ENCODE measurements at places on chromosomes 6 and 20.
A peak's percentile ranks its signal among the peaks of the same experiment; 100 is the strongest.

DNA sequence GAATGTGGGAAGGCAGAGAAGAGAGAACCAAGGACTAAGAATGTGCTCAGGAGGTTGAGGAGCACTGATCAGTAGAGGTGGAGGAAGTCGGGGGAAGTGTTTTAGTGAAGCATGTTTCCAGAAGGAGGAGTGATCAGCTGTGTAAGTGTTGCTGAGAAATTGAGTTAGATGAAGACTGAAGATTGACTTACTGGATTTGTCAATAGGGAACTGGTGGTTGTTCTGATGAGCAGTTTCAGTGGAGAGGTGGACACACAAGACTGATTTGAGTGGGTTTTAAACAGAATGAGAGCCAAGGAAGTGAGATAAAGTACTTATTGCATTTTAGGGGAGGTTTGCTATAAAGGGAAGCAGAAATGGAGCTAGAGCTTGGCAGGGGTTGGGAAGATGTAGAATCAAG lies 182.6 kb downstream of the CDKAL1 start:
- no peak for DNase-seq

GRCh38 chr6:109472132-109472995 lies 10.7 kb downstream of the ZBTB24 start:
- DNase-seq, result no peak

- DNase-seq, result no peak
Observed at GRCh38 chr6:138957484-138957883, 30.6 kb downstream of the REPS1 start.

GRCh38 chr6:36095497-36096391 lies 34.6 kb upstream of the MAPK13 start:
- DNase-seq, result peak; percentile 81

DNA sequence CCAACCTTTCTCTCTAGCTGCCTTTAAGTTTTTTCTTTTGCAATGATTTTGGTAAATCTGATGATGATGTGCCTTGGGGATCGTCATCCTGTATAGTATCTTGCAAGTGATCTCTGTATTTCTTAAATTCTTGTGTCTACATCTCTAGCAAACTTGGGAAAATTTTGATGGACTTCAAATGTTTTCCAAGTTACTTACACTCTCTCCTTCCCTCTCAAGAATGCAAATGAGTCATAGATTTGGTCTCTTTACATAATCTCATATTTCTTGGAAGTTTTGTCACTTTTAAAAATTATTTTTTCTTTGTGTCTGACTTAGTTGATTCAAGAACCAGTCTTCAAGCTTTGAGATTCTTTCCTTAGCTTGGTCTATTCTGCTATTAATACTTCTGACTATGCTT lies 176.4 kb downstream of the TBC1D32 start:
- no peak for DNase-seq

DNA sequence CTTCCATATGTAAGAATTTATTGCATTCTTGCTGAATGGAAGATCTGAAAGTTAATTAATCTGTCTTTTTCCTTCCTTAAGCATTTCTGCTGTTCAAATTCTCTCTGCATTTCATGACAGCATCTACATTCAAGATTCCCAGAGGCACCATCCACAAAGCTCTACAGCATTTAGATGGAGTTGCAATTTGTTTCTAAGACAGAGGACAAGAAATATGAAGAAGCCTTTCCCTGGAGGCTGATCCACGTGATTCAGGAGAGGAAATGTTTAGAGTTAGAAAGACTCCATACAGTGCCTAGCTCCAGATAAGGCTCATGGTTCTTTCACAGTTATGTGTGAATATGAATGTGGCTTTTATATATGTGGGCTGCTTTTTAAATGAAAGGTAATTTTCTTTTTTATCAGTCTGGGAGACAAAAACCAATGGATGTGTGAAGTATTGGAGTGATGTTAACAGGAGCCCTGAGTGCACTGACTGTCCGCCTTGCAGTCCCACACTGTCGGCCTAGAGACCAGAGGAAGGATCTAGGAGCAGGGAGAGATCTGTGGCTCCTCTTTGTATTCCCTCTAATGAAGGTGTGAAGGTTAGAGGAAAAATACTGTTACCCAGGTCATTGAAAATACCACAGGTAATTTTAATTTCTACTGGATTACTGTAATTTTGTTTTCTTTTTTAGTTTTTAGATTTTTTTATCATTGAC lies 686.6 kb upstream of the GJE1 start:
- no peak for DNase-seq

- peak; percentile 12 for DNase-seq
Observed at GRCh38 chr20:61387204-61387953, 135.3 kb downstream of the CDH4 start.

DNA sequence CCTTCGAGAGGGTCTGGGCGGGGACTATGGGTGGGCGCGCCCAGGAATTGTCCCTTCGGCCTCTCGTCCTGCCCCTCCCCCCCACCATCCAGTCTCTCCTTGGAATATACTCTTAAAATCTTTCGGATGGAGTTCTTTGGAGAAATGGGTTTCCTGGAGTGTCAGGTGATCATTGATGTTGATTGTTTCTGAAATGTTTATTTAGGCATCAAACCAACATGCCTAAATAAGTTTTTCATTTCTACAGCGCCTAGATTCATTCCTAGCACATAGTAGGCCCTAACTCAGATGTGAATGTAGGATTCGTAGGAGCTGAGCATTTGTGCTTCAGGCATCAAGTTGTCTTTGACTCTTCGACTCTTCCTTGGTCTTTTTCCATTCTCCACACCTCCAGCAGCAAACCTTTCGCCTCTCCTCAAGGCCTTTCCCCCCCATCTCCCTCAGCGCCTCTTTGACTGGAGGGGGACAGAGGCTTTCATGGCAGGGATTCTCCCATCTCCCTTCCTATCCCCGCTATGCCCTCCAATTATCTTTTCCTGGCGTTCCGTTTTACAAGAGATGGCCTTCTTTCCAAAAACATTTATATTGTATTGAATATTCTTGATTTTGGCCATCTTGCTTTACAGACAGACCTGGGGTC lies 610 bp downstream of the CASP8AP2 start:
- peak; percentile 32 for DNase-seq

DNA sequence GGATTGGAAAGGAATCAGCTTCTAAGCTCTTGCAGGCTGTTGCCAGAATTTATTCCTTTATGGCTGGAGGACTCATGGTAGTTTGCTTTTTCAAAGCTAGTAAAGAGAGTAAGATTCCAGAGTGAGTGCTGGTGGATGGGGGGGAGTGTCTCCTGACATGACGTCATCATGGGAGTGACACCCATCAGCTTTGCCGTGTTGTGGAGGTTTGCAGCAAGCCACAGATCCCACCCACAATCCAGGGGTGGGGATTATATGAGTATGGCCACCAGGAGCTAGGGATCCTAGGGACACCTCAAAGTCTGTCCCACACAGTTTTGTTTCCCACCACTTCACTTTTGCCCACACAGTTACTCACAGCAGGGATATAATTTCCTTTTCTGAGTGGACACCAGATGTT lies 28.7 kb upstream of the PMEPA1 start:
- DNase-seq, result no peak

DNA sequence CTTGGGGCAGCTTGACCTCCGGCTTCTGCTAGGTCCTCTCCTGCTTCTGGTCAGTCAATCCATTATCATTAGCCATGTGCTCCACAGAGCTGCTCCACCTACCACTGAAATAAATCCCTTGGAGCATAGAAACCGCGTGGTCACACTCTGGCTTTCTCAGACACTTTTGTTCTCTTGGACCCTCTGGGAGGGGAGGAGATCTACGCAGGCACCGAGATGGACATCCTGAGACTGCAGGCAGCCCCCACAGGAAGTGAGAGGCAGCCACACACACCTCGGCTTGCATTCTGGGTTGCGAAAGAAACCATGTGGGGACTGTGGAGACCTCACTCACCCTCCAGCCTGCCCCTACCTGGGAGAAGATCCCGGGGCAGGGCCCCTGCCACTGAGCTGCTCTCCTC lies 79.5 kb downstream of the FYN start:
- DNase-seq, result no peak

DNA sequence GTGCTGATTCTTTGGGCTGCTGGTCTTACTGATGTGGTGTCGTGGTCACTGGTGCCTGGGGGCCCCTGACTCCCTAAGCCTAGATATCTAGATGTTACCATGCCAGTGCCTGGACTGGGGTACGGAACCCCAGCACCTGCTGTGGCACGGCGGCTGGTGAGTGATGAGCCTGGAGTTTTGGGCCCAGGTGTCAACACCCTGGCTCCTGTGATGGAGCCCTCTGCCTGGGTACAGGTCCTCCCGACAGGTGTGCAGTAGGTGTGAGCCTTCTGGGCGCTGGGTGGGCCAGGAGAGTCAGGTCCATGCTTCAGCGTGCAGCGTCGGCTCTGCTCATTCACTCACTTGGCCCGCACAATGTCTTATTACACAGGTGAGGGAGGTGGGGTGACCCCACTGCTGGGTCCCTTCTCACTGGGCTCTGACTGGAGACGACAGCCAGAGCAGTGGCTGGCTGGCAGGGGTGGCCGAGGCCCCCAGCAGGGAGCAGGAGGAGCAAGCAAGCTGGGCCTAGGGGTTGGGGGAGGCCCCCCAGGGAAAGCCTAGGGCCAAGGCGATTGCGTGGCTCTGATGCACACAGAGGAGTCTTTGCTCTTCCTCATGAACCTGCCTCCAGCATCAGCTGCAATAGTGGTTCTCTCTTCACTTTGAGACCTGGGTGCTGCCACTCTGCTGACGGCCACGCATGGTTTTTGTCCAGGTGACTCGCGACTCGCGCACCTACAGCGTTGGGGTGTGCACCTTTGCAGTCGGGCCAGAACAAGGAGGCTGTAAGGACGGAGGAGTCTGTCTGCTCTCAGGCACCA lies 42.5 kb upstream of the SLC22A1 start:
- DNase-seq, result no peak

- DNase-seq, result no peak
Observed at GRCh38 chr20:48532028-48532427, 295.8 kb downstream of the PREX1 start.

DNA sequence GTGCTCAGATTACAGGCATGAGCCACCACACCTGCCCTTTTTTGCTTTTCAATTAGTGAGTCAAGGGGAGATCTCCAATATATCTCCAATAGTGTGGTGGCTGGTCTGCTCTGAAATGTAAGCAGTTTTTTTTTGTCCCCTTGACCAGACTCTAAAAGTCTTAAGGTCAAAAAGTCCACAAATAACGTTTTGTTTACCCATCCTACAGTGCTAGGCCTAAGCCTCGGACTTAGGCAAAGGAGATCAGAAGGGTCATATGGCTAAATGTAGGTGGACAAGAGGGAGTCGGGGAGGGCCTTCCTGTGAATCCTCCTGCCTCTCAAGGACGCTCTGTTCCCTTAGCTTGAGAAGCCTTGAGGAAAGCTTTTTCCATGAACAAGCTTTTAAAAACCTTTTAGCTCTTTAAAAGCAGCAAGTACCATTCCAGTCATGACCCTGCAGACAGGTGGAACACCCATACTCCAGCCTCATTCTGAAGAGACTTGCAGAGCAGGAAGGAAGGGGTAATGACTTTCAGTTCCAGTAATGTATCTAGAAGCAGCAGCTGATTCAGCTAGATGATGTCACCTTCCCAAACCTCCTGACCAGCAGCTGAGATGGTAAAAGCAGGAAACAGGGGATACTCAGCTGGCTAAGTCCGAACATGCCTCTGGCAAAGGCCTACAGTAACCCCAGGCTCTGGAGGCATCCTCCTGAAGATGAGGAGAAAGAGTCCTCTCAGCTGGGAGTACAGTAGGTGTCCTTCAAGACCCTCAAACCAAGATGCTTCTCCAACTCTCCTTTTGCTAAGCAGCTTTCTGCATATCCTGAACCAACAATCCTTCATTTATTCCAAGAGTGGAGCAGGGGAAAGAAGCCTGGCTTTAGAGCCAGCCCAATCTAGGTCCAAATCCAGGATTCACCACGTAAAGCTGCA lies 23.6 kb downstream of the BCL2L1 start:
- DNase-seq, result peak; percentile 74

DNA sequence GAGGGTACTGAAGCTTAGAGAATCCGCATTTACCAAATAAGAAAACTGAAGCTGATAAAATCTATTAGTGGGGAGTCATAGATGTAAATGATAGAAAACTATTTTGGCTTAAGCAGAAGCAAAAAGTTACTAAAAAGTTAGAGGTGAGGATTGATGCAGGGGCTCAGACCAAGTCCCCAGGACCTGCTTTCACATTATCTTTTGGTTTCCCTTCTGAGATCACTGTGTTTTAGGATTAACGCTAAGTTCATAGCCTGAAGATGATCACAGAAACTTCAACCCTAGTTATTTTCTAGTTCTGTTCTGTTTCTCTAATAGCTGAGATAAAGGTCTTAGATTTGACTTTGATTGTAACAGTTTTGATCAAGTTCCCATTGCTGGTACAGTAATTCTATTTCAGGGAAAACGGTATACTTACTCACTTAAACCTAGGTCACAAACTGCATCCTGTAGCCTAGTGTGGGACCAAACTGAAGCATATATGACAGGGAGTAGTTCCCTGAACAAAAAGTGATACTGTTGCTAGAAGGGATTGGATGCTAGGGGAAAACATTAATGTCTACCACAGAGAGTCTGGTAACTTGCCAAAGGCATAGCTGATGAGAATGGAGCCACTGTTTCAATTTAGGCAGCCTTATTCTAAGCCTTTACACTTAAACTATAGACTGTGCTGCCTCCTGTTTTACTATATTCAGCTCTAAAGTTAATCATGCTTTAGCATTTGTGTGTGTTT lies 13.1 kb downstream of the CYB5R4 start:
- no peak for DNase-seq

DNA sequence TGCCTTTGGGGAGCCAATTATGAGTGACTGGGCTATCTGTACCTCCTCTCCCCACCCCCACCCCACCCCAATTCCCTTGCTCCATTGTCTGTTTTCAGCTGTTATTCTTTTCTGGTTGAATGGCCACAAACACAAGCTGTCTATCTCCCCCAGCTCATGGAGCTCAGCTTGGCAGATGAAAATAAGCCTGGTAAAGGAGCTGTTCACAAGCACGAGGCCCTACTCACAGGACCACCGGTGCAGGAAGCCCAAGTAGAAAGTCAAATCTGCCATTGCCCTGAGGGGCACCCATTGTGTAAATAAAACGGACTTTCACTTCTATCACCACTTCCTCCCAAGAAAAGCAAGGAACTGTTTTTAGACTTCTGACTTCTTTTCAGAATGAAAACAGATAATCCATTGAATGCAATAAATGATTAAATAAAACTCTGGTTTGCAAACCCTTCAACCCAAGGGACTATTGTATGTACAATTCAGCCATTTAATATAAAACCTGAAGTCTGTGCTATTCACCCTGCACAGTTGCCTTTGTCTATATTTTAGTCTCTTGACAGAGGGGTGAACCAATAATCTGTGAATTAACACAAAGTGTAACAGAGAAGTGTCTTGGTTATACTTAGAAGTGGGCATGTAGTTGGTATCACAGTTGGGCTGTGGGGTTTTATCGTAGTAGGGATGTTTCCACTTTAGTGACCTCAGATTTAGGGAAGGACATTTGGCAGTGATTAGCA lies 27.7 kb downstream of the RIPOR2 start:
- DNase-seq, result no peak

All from HT-29 (cell line).